Mammary microvascular endothelial cell (primary cell): ENCODE measurements at places on chromosomes 3 and 15. TPM values are rescaled to one million over a fixed set of nuclear protein-coding genes. Genes with fewer than 3 reads are reported as not detected.

Gene ADAMTSL3
- 0.80 and 0.89 TPM in 2 replicates for total RNA-seq

Gene HTR3E
- total RNA-seq = not detected in 2 replicates

Gene CCR8
- total RNA-seq = not detected in 2 replicates

Gene SUCNR1
- not detected in 2 replicates for total RNA-seq

Gene TGFBR2
- 325 and 339 TPM in 2 replicates for total RNA-seq

Gene OIP5
- total RNA-seq = 26.2 and 27.7 TPM in 2 replicates

Gene WDR93
- total RNA-seq = not detected in 2 replicates

Gene INSYN1
- not detected in 2 replicates for total RNA-seq

Gene TRPM1
- under 0.01 and 0.60 TPM in 2 replicates for total RNA-seq

Gene MDFIC2
- total RNA-seq = not detected in 2 replicates

Gene TMEM207
- not detected in 2 replicates for total RNA-seq

Gene HDC
- total RNA-seq = not detected in 2 replicates

Gene DNAJC13
- total RNA-seq = 36.6 and 39.9 TPM in 2 replicates

Gene PLSCR5
- not detected in 2 replicates for total RNA-seq

Gene REC114
- not detected in 2 replicates for total RNA-seq

Gene ZPLD1
- total RNA-seq = not detected in 2 replicates

Gene TM4SF4
- total RNA-seq = not detected in 2 replicates

Gene TMEM108
- 0.67 and 1.4 TPM in 2 replicates for total RNA-seq

Gene IQCF5
- not detected in 2 replicates for total RNA-seq

Gene DISP2
- total RNA-seq = 0.13 and 0.39 TPM in 2 replicates

Gene SST
- not detected in 2 replicates for total RNA-seq

Gene LRRC31
- not detected in 2 replicates for total RNA-seq

Gene DCLK3
- under 0.01 and 0.05 TPM in 2 replicates for total RNA-seq

Gene TM6SF1
- total RNA-seq = 20.3 and 24.1 TPM in 2 replicates

Gene GOLGA6L7
- total RNA-seq = not detected in 2 replicates

Gene ZCWPW2
- total RNA-seq = 0.47 TPM in 1 of 2 replicates, not detected in the other

Gene TMCC1
- 8.1 and 13.9 TPM in 2 replicates for total RNA-seq

Gene SKOR1
- not detected in 2 replicates for total RNA-seq

Gene FBXL22
- not detected in 2 replicates for total RNA-seq

Gene RAB5A
- 53.8 and 57.0 TPM in 2 replicates for total RNA-seq

Gene RTP1
- not detected in 2 replicates for total RNA-seq

Gene RAB43
- total RNA-seq = 19.7 and 23.4 TPM in 2 replicates

Gene ELL3
- total RNA-seq = 1.8 and 3.1 TPM in 2 replicates

Gene CCR5
- total RNA-seq = not detected in 2 replicates

Gene TRH
- not detected in 2 replicates for total RNA-seq

Gene CSPG4
- under 0.01 TPM in 1 of 2 replicates, not detected in the other for total RNA-seq

Gene PXYLP1
- total RNA-seq = 0.39 and 0.60 TPM in 2 replicates

Gene CNTN3
- total RNA-seq = not detected in 2 replicates

Gene NR1I2
- total RNA-seq = under 0.01 and 0.05 TPM in 2 replicates
